Aortic smooth muscle cell (primary cell): ENCODE measurements at places on chromosomes 1 and 21. TPM values are rescaled to one million over a fixed set of nuclear protein-coding genes. Genes with fewer than 3 reads are reported as not detected.

TENT5C gene
- total RNA-seq = 1.1 and 2.2 TPM in 2 replicates

IFI44L gene
- total RNA-seq = 11.9 and 17.2 TPM in 2 replicates

SAMD13 gene
- 0.92 and 1.1 TPM in 2 replicates for total RNA-seq

CAPN8 gene
- total RNA-seq = not detected in 2 replicates

GMEB1 gene
- total RNA-seq = 7.0 and 7.8 TPM in 2 replicates

DNM3 gene
- 1.1 and 1.2 TPM in 2 replicates for total RNA-seq

FMN2 gene
- total RNA-seq = 6.5 and 8.3 TPM in 2 replicates

C1orf174 gene
- 20.5 and 25.9 TPM in 2 replicates for total RNA-seq

SLAMF7 gene
- total RNA-seq = not detected in 2 replicates

CDC20 gene
- 27.0 and 37.4 TPM in 2 replicates for total RNA-seq

VANGL2 gene
- total RNA-seq = not detected in 2 replicates

AMY1B gene
- not detected in 2 replicates for total RNA-seq

RIPK4 gene
- total RNA-seq = 40.5 and 46.8 TPM in 2 replicates

TMOD4 gene
- 0.56 TPM in 1 of 2 replicates, not detected in the other for total RNA-seq

GJC2 gene
- total RNA-seq = 3.2 and 4.6 TPM in 2 replicates

FNDC10 gene
- 0.79 and 0.87 TPM in 2 replicates for total RNA-seq

FCAMR gene
- not detected in 2 replicates for total RNA-seq

LMNA gene
- total RNA-seq = 2,412 and 2,559 TPM in 2 replicates

AADACL3 gene
- total RNA-seq = not detected in 2 replicates

TMPRSS15 gene
- under 0.01 and 0.06 TPM in 2 replicates for total RNA-seq

ZBTB48 gene
- total RNA-seq = 16.2 and 16.4 TPM in 2 replicates

LDLRAD2 gene
- not detected in 2 replicates for total RNA-seq

HRNR gene
- total RNA-seq = not detected in 2 replicates

FCRL6 gene
- total RNA-seq = not detected in 2 replicates

NBPF4 gene
- total RNA-seq = not detected in 2 replicates

AUNIP gene
- 1.7 and 3.6 TPM in 2 replicates for total RNA-seq

SEC16B gene
- total RNA-seq = 4.1 and 4.4 TPM in 2 replicates

RPRD2 gene
- total RNA-seq = 6.6 and 8.1 TPM in 2 replicates

TMEM201 gene
- total RNA-seq = 3.0 and 3.2 TPM in 2 replicates

LMO4 gene
- 26.0 and 29.5 TPM in 2 replicates for total RNA-seq

PPIAL4G gene
- total RNA-seq = 0.06 TPM in 1 of 2 replicates, not detected in the other

RSPH1 gene
- 0.13 TPM in 1 of 2 replicates, not detected in the other for total RNA-seq

LAD1 gene
- not detected in 2 replicates for total RNA-seq

LCE1B gene
- total RNA-seq = not detected in 2 replicates

KCNC4 gene
- total RNA-seq = 1.1 TPM in 2 replicates

LCE7A gene
- not detected in 2 replicates for total RNA-seq

DDR2 gene
- 178 and 197 TPM in 2 replicates for total RNA-seq

SFT2D2 gene
- total RNA-seq = 51.1 and 52.1 TPM in 2 replicates
